ENCODE measurements at places on chromosomes 16 and 17.

DNA sequence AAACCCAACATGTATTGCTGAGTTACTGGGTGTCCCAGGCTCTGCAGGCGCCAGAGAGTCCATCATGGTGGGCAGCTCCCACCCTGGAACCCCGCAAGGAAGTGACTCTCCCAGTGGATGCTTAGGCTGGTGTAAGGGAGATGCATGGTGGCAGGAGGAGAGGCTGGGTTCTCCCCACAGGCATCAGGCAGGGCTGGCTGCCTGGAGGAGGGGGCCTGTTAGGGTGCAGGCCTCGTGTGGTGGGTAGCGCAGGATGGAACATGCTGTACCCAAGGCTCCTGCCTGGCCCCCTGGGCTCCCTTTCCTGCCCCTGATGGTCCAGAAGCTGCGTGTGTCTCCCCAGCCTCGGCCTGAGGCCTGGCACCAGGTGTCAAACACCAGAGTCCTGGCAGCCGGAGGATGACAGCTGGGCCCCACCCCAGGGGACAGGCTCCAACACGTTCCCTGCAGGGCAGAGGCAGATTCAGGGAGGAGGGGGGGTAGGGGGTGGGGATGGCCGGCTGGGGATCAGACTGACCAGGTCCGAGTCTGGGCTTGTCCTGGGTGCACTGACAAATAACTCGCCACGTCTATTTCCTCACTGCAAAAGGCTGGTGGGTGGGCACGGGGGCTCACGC, 40.2 kb upstream of the CIBAR2 start:
- DNase-seq, result no peak

DNA sequence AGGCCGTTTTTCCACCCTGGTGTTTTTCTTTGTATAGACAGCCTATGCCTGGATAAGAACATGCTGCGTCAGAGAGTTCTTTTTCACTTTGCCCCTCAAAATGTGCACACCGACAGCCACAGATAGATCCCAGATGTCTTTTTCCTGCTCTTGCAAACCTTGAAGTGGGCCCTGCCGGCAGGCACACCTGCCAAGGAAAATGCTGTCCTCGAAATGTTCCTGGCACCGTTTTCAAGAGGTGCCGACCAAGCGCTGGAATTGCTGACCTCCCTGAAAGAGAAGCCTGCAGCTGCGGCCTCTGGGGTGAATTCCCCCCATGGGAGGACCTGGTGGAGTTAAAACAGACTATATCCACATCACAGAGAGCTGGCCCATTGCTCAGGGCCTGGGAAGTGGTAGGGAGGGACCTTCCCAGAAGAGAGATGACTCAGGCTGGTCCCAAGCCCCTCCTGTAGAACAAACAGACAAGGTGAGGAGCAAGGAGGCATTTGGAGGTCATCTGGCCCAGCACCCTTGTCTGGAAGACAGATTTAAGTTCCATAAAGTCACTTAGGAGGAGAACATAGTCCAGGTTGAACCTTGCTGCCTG, 668.1 kb downstream of the MAF start:
- DNase-seq, result no peak

DNA sequence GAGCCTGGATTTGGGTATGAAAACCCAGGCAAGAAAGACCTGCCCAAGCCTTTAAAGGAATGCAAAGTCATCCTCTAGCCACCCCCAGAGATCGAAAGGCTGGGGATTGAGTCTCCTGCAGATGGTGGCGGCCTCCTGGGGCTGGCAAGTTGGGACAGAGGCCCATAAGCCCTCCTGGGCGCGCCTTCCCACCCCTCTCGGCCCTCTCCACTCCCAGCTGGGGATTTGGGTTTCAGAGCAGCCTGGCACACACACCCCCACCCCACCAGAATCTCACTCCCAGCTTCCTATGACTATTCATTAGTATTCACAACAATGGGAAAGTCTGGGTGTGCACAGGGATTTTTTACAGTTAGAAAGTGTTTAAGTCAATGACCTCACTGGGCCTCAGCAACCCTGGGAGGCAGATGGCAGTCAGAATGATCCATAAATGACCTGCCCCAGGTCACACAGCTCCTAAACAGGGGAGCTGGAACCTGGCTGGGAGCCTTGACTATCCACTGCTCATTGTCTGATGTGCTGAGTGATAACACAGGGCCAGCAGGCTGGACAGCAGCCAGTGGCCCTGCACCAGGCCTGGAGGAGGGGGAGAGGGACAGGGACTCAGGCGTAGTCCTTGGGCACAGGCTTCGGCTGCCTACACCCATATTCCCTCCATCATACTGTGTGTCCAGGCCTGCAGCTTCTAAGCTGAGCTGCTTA, 12.1 kb downstream of the NHERF1 start:
- DNase-seq, result no peak

DNA sequence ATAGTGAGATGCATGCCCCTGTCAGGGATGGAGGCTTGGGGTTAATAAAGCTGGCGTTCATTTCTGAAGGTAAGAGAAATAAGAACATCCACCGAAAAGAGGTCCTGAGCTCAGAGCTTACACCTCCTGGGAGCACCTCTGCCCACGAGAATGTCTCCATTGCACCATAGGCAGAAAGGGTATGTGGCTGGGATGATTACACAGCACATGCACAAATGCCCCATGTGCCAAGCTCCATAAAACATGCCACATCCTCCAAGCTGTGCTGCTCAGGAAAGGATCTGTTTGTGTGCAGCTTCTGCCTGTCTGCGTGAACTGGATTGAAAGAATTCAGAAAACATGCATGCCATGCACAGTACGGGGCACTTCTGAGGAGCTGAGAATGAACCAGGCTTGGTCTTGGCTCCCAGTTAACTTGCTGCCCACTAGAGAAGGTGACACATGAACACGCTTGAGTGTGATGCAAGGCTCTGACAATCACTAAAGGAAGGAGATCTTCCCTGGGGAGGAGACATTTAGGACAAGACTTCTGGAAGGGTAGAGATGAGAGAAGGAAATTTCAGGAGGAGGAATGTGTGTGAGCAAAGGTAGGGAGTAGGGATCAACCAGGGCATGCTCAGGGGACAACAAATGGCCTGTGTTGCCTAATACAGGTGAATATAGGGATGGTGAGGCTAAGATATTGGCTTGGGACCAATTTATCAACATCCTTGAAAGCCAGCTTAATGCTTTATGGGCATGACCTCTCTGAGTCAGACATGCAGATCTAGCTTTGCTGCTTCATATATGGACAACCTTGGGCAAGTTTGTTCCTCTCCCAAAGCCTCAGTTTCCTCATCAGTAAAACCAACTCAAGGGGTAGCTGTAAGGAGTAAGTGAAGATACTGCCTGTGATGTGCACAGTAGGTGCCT, 32.0 kb upstream of the SMPD3 start:
- no peak for DNase-seq

DNA sequence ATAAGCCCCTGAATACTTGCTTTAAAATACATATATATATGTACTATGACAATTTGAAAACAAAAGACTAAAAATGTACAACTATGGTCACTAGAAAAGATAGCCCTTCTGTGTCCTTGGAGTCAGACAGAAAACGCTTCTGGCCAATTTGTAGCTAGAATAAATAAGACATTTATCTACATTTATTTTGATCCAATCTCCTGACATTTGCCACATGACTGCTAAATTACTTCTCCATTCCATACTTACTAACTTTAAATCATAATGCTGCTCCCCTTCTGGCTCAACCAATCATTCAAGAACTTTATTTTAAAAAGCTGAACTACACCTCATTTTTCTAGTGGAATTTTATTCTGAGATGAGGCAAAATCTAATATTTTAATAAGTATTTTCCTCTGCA, 65.8 kb downstream of the CYTH1 start:
- no peak for DNase-seq

DNA sequence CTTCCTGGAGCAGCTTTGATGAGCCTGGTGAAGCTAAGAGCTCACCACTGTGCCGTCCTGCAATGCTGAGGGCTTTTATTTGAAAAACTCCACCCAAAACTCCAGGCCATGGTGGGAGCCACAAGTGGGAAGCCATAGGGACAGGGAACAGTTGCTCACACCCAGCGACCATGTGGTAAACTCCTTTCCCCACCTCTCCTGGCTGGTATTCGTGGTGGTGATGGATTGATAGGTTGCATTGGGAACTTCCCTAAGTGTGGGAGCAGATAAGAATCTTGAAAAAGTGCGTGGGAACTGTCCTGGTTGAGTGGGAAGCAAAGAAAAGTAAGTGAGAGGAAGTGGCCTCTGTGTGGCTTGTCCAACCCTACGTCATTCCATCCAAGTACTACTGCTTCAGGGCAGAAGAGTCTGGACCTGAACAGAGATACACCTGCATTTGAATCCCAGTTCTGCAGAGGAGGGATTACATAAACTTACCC, at the start of gene CCL1:
CCL1 (minus strand) TSS at position 51 of the 479 bp plus-strand sequence. CDS start 72 bp downstream, outside the sequence.
- DNase-seq, result no peak

DNA sequence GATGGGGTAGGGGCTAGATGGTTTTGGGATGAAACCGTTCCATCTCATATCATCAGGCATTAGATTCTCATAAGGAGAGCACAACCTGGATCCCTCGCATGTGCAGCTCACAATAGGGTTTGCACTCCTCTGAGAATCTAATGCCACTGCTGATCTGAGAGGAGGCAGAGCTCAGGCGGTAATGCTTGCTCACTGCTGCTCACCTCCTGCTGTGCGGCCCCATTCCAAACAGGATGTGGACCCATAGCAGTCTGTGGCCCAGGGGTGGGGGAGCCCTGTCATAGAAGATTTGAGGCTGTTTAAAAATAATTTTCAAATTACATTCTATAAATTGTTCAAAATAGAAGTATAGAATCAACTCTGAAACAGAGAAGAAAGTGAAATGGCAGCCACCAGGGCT, 50.8 kb downstream of the PHKB start:
- DNase-seq, result no peak

GRCh38 chr16:76913046-76913445, 277.9 kb upstream of the MON1B start:
- DNase-seq, result no peak

GRCh38 chr17:36623281-36623680, 21.9 kb downstream of the MRM1 start:
- no peak for DNase-seq

- no peak for DNase-seq
Measured at GRCh38 chr17:19987897-19988296, 10.3 kb upstream of the AKAP10 start.

GRCh38 chr17:64382061-64382583, 8.5 kb downstream of the PECAM1 start:
- no peak for DNase-seq

- no peak for DNase-seq
Measured at GRCh38 chr17:16924696-16925440, 47.0 kb downstream of the TNFRSF13B start.

DNA sequence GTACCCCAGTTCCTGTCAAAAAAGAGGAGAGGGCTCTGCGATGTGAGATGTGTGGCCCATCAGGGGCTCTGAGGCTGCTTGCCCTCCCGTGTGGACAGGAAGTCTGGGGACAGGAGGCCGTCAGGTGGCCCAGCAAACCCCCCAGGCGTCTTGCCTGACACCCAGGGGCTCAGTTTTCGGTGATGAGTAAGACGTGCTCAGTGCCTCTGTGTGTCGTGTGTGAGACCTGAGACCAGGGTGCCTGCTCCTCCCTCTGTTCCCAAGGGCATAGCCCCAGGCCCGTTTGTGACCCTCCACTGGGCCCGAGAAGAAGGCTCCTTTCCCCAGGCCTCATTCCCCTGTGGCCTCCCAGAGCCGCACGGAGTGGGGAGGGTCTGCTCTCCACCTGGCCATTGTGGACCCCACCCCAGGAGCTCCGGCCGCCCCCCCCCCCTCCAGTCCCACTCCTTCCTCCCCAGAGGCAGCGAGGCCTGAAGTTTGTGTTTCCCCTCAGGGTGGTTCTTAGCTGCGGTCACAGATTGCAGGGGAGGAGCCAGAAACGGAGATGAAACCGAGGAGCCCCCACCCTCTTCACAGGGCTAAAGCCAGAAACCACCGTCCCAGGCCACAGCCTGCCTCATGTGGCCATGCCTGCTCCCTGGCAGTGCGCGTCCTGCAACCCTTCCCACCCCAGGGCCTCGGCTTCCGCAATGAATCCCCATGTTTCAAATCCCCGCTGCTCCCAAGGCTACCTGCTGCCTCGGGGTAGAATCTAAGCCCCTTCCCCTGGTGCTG, 4.9 kb upstream of the ACTG1 start:
- no peak for DNase-seq

DNA sequence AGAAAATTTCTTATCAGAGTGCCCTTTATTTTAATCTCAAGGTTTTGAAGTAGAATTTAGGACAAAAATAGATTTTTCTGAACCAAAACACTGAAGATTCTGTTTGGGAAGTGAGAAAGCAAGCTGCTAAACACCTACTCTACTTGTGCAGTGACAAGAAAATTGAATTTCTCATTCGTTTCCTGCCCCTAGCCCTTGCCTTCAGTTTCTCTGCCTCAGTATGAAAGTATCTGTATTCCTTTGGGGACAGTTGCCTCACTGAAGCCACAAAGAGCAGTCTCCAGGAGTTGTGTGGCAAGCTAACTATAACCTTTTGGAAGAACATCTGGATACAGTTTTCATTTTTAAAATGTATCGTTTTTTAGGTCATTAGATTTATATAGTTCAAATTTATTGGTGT, 19.7 kb downstream of the MOSMO start:
- no peak for DNase-seq

GRCh38 chr17:69428252-69428980, 13.9 kb downstream of the MAP2K6 start:
- peak; percentile 2 for DNase-seq

DNA sequence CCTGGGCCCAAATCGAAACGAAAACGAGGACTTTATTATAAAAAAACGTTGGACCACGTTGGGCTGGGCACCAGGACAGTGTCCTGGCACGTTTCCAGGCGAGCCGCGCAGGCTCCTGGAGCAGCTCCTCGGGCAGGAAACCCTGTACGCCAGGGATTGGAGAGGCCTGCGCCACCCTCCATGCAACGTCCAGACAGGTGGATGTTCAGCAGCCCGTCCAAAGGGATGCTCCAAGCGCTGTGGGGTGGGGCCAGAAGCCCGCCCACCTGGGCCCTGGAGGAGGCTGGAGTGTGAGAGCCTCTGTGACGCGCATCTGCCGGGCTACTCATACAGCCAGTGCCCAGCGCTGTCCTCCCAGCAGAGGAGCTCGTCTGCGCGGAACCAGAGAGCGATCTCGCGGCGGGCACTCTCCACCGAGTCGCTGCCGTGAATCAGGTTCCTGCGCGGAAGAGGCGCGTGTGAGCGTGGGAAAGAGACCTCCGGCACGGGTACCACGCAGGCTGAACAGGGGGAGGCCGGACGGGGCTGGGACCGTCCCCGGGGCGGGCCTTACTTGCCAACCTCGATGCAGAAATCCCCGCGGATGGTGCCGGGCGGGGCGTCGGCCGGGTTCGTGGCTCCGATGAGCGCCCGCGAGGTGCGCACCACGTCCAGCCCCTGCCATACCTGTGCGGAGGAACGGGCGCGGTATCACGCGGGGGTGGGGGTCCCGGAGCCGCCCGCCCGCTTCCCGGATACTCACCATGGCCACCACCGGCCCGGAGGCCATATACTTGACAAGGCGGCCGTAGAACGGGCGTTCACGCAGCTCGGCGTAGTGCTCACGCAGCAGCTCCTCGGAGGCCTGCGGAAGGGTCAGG, 785 bp downstream of the NME3 start:
- DNase-seq, result no peak

Data from bone marrow (tissue), 2 donors.